ENCODE measurements at places on chromosomes 1 and 21.

GRCh38 chr21:37645848-37646247 lies 270.4 kb downstream of the KCNJ6 start:
- no peak for DNase-seq

GRCh38 chr1:234970401-234970730 lies 158.3 kb downstream of the TOMM20 start:
- DNase-seq = no peak

GRCh38 chr1:236140705-236141446 lies 1.5 kb upstream of the GPR137B start:
- DNase-seq = no peak

DNA sequence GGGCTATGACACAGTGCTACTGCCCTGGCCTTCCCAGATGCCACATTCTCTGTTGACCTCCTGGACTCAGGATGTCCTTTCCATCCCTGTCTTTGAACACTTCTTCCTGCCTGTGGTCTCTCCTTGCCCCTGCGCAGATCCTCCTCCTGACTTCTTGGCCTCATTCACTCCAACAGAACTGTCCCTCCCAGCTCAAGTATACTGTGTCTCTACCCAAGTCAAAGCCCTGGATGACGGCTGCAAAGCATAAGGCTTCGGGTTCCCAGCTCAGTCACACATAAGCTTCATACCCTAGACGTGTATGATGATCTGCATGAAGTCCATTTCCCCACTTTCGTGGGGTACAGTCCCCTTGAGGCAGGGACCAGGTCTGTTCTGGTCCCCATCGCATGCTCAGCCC lies 328.2 kb upstream of the VAMP3 start:
- DNase-seq = no peak

GRCh38 chr1:53681351-53681976 lies 57.5 kb downstream of the GLIS1 start:
- no peak for DNase-seq

- DNase-seq = no peak
Observed at GRCh38 chr1:41582351-41582750, 97.9 kb upstream of the EDN2 start.

DNA sequence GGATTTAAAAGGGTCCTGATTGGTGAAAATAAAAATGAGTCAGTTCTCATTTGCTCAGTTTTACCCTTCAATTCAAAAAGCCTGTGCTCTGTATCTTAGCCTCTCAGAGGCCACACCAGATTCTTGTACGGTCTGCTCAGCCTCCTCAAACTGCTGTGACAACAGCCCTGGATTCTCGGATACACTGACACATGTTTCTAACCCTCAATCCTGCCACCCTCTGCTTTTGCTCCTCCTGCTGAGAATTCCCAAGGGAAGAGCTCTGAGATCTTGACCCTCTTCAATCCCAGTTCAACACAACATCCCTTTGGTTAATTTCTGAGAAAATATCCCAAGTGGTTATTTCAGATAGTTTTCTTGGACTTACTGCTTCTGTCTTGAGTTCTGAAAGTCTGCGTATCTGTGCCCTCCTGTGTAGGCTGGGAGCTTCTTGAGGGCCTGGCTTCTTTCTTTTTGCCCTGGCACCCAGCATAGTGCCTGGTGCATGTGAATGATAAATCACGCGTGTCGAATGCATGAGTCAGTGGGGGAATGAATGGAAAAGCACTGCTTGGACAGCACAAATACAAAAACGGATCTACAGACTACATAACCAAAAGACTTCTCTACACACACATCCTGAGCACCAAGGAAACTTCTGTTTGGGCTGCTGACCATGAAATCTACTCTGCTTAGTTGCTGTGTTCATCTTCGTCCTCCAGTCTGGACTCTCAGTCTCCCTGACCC lies 24.5 kb downstream of the IRF2BP2 start:
- DNase-seq = peak; percentile 48

DNA sequence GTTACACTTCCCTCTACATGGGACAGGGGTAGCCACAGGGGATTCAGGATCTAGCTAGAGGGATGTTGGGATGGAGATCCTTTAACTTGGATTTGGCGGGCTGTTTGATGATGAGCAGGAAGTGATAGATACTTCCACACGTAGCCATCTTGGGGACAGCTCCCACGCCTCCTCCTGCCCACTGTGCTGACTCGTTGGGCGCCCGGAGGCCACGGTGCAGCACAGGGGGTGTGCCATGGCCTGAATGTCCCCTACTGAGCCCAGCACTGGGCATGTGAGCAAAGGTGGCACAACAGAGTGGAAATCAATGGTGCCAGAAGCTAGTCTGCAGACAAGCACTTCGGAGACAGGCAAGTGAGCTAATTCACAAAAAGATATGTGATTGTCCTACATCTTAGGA lies 31.6 kb upstream of the CCSAP start:
- no peak for DNase-seq

DNA sequence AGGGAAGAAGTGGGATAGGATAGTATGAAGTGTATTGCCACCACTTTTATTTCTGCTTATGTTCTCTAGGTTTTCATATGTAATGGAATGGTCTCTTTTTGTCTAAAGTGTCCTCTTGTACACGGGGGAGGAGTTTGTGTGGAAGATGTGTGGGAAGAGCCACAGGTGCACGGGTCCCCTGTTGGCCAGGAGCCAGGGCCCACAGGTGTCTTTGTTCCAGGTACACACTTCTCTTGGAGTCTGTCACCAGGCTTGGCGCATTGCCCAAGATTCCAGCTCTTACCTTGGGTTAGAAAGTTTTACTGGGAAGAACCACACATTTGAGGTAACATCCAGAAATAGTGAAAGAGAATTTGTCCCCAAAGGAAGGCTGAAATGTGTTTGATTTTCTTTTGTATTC lies 10.5 kb downstream of the TENT5C start:
- DNase-seq = no peak

- no peak for DNase-seq
Observed at GRCh38 chr1:55572878-55573734, 357.9 kb upstream of the USP24 start.

GRCh38 chr1:26887125-26887524 lies 3.0 kb downstream of the GPN2 start:
- peak; percentile 38 for DNase-seq

GRCh38 chr1:117814856-117815797 lies 114.3 kb downstream of the GDAP2 start:
- DNase-seq = no peak

DNA sequence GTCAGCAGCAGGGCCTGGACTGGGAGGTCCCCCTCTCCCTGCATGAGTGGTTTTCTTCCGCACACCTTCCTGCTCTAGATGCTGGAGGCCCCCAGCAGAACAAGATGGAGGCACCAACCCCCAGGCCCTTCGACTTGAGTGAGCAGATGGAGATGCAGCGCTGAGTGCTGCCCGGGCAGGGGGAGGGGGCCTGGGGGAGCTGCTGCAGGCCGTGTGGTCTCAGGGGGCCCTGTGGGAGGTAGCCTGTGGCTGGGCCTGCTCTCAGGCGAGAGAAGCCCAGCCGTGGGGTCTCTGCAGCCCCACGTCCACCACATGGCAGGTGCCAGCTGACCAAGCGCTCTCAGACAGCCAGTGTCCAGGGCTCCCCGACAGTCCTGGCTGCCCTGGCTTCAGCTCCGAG lies 1.2 kb upstream of the FAAP20 start:
- DNase-seq = no peak

DNA sequence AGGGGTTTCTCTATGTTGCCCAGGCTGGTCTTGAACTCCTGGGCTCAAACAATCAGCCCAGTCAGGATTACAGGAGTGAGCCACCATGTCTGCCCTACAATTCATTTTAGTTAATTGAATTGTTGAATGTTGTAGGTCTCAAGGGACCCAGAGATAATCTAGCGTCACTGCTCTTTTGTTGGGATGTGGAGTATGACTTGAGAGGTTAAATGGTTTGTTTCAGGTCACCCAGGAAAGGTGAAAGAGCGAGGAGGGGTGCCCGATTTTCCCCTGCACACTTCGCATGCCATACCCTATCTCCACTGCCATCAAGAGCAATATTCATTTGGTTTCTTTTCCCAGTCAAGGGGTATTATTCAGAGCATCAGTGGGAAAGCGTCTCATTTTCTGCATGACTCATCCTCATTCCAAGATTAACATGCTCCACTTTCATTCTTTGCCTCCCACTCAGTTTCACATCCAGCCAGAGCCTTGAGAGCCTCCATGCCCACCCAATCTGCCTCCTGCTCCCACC lies 13.1 kb upstream of the SLC30A1 start:
- no peak for DNase-seq

GRCh38 chr1:207603777-207604176 lies 41.2 kb upstream of the CR1L start:
- DNase-seq = no peak

DNA sequence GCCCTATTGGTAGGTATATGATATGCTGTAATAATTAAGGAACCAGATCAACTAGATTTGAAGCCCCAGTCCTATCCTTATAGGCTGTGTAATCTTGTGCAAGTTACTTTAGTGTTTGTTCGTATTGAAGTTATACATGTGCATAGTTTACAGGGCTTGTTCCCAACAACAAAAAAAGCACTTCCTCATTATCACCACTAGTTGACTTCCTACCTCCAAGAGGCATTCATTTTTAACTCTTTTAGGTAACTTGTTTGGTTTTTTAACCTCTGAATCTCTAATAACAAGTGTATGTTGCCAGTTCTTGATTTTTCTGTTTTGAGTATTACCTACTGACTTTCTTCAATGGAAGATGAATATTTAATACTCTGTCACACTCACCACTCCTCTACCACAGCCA lies 71.9 kb downstream of the ST3GAL3 start:
- no peak for DNase-seq

GRCh38 chr1:173099166-173099565 lies 48.4 kb upstream of the TNFSF18 start:
- DNase-seq = no peak

GRCh38 chr1:147738129-147738528 lies 22.3 kb downstream of the GJA5 start:
- DNase-seq = no peak

DNA sequence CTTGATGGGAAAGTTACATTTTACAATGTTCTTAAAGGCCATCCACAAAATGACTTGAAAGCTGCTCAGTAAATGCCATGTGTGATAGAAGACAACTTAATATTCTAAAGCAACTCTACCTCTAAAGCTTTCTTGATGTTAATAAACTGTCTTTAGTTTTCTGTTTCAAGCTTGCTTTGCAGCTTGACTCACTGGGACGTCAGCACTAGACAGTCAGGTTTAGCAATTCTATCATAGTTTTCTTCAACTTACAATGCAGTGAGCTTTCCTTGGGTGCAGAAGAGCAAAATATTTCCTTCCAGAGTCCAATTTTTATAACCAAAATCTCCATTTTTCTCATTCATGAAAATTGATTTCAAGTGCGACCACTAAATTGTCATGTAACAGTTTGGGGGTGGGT lies 273.1 kb downstream of the NTNG1 start:
- DNase-seq = no peak

DNA sequence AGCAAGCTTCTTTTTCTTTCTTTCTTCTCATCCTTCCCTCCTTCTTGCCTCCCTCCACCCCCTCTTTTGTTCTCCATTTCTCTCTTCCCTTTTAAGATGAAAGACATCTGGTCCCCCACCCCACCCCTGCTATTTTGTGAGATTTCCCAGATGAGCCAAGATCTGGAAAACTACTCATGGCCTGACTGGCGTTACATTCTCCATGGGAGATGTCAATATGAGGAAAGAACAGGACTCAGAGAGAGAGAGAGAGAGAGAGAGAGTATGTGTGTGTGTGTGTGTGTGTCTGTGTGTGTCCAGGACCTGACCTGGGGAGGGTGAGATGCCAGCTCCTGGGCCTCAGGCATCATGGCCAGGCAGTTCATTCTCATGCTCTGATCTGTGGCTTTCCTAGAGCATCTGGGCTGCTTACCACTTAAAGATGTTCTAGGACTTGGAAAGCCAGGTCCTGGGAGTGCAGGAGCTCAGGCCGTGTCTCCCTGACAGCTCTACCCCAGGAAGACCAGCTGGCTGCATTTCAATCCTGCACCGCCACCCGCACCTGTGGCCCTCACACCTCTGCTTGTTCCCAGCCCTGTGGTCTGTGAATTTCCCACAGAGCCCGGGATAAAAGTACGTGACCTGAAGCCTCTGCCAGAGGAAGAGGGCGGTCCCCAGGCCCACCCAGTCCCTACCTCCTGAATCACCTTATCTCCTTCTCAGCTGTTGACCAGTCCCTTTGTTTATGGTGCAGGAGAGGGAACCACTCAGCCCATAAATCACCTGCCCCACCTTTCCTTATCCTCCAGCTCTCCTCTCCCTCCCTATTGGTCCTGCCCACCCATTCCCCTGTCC lies 3.2 kb upstream of the BEST4 start:
- DNase-seq = no peak

DNA sequence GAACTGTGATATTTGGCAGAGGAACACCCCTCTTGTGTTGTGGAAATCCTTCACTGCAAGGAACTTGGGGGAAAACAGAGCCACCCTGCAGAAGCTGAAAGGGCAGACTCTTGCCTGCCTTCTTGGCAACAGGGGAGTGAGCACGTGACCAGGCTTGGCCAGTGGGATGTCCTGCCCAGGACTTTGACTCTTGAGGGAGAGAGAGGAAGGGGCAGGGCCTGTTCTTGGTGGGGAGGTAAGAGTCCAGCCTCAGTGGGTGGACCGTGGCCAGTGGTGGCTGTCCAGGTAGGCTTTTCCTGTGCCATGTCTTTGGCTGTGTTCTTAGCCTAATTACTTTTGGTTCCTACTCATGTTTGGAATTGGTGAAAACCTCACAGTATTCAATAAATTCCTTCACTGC lies 8.6 kb upstream of the AK2 start:
- no peak for DNase-seq

GRCh38 chr1:33455539-33456501 lies 16.6 kb upstream of the ZSCAN20 start:
- no peak for DNase-seq

- DNase-seq = peak; percentile 59
Observed at GRCh38 chr1:27356619-27357280, 10.0 kb downstream of the MAP3K6 start.

DNA sequence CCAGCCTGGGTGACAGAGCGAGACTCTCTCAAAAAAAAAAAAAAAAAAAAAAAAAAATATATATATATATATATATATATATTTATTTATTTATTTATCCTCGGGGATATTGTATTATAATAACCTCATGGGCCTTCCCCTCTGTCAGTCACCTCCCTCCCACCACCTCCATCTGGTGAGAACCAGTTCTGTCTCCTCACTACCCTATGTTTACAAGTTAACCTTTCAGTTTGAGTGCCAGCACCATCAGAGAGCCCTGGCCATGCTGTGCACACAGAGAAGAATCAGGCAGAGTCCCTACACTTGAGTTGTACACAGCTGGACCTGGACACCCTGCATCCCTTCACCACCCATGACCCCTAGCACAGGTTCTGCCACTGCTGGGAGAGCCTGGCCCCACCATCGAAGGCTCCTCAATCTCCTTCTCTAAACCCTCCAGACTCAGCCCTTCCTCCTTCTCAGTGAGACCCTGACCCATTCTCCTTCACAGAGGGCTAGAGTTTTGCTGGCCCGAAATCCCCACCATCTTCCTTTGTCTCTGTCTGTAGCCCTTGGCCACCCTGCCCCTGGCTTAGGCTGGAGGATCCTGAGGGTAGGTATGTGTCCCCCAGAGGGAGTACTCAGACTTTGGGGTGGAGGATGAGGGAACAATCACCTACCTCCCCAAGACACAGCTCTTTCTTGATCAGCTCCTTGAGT lies 1.2 kb downstream of the S100A5 start:
- no peak for DNase-seq

GRCh38 chr1:24483441-24483840 lies 19.2 kb upstream of the RCAN3 start:
- DNase-seq = no peak
